Bladder microvascular endothelial cell (primary cell): ENCODE measurements at places on chromosomes 3 and 15. TPM values are rescaled to one million over a fixed set of nuclear protein-coding genes. Genes with fewer than 3 reads are reported as not detected.

The SAMMSON gene
- not detected in 2 replicates for total RNA-seq

The SPTBN5 gene
- total RNA-seq: 5.2 and 5.3 TPM in 2 replicates

The CLDN18 gene
- total RNA-seq: not detected in 2 replicates

The C15orf39 gene
- 2.4 and 7.4 TPM in 2 replicates for total RNA-seq

The SYNPR gene
- not detected in 2 replicates for total RNA-seq

The LCTL gene
- not detected in 2 replicates for total RNA-seq

The RASL12 gene
- total RNA-seq: 0.16 TPM in 1 of 2 replicates, not detected in the other

The GNAT1 gene
- total RNA-seq: not detected in 2 replicates

The ENTPD3 gene
- not detected in 2 replicates for total RNA-seq

The NCBP2 gene
- 41.6 and 80.2 TPM in 2 replicates for total RNA-seq

The SPSB4 gene
- total RNA-seq: not detected in 2 replicates
